Epithelial cell of proximal tubule (primary cell): ENCODE measurements at places on chromosomes 1 and 21. TPM values are rescaled to one million over a fixed set of nuclear protein-coding genes. Genes with fewer than 3 reads are reported as not detected.

DNA sequence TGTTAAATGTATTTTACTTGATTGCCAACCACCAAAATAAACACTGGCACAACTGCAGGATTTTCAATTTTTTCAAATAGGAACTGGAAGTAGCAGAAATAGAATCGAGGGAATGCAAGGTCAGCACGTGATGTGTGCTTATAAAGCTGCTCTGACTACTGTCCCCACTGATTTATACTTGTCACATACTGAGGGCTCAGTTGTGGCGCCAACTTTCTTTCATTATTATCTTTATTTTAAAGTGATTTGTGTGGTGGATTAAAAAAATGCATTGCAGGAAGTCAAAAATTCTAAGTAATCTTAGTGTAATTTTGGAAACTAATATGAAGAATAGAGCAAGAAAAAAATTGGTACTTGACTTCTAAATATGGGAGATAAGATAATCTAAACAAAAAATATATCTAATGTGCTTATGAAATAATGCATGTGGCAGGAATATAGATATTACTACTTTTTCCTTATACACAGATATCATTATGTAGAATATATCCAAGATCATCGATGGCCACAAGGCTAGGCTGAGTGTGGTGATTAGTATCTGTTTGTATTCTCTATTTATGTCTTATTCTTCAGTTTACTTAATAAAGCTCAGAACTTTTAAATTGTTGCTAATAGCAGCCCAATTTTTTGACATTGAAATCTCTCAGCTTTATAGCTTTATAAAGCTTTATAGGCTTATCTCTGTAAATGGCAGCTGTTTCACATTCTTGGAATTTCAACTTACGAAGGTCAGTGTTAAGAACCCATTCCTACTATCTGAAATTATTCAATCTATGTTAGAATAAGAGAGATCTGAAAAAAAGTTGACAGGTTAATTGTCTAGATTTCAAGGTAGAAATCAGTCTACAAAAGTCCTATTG, 404.5 kb upstream of the ADAMTS5 start:
- DNase-seq = no peak

The CCDC30 gene
- total RNA-seq = 0.06 and 0.07 TPM in 2 replicates

DNA sequence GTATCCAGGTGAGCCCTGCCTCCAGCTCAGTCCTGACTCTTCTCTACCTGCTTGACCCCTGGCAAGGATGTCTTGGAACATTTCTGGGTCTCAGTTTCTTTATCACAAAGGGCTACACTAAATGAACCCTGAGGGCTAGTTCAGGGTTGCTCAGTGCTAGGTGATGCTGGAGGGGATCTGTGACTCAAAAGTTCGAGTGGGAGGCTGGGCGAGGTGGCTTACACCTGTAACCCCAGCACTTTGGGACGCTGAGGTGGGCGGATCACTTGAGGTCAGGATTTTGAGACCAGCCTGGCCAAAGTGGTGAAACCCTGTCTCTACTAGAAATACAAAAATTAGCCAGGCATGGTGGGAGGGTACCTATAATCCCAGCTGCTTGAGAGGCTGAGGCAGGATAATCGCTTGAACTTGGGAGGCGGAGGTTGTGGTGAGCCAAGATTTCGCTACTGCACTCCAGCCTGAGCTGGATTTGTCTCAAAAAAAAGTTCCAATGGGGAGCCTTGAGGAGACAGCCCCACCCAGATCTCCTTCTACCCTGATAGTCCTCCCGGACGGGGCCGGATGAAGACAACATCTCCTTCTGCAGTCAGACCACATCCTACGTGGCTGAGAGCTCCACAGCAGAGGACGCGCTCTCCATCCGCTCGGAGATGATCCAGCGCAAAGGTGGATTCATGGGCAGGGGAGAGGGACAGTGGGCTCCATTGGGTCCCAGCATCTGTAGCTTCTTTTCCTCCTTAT, 48.9 kb downstream of the YARS1 start:
- no peak for DNase-seq

GRCh38 chr1:198929111-198929604, 290.3 kb downstream of the PTPRC start:
- no peak for DNase-seq

DNA sequence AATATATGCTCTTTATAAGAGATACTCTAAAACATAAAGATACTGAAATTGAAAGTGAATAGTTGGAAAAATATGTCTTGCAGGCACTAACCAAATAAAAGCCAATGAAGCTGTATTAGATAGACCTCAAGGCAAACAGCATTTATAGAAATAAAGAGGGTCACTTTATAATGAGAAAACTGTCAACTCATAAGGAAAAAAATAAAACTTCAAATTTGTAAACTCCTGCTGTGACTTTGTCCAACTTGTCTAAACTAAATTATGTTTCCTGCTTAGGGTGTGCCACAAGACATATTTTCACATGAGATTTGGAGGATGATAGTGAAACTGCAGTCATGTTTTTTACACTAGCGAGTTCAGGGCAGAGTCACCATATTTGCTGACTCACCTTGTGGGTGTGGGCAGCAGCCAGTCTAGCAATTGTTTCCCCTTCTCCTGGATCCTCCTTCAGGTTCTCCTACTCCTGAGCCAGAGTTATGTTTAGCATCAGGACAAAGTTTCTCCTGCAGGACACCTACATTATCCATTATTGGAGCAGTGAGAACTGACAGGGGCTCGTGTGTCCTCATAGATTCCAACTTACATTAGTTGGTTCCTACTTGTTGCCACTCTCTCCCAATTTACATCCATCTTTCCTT, 43.8 kb downstream of the CD53 start:
- DNase-seq = no peak

DNA sequence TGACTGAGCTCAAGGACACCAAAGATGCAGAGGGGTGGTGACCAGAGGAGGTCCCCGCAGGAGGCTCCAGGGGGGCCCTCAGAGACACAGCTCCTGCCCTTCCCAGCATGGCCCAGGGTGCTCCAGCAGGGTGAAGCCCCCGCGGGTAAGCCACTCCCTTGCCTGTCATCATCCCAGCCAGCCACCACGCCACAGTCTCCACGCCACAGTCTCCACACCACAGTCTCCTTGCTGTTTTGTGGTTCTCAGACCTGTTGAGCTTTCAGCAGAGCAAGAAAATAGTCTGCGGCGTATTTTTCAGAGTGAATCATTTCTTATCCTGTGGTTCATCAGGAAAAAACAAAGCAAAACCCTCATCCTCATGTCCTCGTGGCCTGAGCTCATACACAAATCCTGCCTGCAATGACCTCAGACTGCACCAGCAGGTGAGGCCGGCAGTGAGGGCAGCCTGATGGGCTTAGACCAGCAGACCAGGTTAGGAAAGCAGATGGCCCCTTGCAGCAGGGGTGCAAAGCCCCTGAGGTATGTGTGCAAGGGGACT, 25.7 kb upstream of the ABCG1 start:
- DNase-seq = no peak

The TMEM269 gene
- total RNA-seq = not detected in 2 replicates

DNA sequence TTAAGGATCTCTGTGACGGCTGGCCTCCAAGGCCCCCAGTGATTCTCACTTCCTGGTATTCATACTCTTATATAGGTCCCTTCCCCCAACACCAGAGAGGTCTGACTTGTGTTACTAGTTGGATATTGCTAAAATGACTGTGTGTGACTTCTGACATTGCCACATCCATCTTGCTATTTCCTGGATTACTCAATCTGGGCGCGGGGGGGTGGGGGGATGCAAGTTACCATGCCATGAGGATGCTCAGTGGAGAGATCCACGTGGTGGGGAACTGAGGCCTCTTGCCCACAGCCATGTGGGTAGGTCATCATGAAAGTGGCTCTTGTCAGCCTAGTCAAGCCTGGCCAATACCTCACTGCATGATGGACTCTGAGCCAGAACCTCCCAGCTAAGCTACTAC, 117.0 kb downstream of the UBE2U start:
- DNase-seq = no peak

The ADGRL2 gene
- 21.6 and 22.4 TPM in 2 replicates for total RNA-seq

The RHOU gene
- total RNA-seq = 0.14 and 0.58 TPM in 2 replicates

The CYYR1 gene
- total RNA-seq = 1.3 and 3.7 TPM in 2 replicates

- DNase-seq = no peak
Observed at GRCh38 chr1:58813801-58814200, 30.0 kb upstream of the JUN start.

The GIPC2 gene
- 1.4 and 1.5 TPM in 2 replicates for total RNA-seq

DNA sequence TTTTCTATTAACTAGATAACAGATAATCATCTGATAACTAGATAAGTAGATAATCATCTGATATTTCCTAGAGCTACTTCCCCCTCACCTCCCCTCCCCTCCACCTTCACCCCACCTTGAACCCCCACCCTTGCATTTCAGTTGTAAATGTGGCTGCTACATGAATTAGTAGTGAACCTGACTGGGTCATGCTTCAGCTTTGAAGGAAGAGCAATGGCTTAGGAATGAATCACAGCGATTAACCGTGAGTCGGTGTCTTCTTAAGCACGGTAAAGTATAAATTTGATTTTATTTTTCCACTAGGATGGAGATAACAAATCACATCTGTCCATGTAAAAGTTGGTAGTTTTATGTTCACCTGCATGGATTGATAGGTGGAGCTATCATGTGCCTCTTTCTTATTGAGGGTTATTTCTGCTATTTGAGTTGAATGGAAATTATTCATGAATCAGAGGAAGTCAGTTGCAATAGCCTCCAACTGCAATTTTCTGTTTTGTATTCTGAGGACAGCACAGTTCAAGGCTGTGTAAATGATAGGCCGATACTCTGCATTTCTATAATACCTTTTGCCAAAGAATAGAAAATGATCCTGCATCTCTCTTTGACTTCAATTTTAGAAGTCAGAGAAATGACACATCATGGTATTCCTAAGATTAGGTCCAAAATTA, 235.0 kb downstream of the PTGER3 start:
- DNase-seq = no peak

- no peak for DNase-seq
Observed at GRCh38 chr1:63713627-63714481, 60.0 kb upstream of the ROR1 start.

DNA sequence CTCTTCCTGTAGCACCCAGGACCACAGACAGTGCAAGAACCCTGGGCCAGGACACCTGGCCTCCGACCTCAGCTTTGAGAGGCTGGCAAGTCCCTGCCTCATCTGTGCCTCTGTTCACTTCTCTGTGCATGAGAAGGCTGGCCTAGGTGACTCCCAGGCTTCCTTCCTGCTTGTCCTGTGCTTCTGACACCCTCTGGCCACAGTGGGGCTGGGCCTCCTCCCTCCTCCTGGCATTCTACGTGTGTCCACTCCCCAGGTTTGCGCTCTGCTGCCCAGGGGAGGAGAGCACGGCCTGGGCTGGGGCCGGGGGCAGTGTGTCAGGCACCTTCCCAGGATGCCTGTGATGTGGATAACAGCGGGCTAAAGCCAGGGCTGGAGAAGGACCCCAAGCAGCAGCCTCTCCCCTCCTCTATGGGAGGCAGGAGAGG, 30.3 kb upstream of the PKP1 start:
- no peak for DNase-seq

The KRTAP19-3 gene
- not detected in 2 replicates for total RNA-seq

DNA sequence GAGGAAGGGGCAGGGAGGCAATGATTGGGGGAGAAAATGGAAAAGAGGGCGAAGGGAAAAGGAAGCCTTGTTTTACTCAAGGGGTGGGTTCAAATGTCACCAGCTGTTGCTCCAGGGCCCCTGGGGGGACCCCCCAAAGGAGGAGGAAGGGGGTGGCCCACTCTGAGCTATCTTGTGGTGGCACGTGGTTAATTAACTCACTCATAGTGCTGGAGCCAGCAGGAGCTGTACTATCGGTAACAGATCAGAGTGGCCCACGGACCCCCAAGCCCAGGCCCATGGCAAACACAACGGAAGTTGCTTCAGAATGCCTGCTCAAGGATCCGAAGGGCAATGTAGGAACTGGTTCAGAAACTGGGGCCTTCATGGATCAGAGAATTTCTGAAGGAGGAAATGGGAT, 7.2 kb downstream of the TFF2 start:
- no peak for DNase-seq

The S1PR1 gene
- 0.29 and 1.7 TPM in 2 replicates for total RNA-seq

DNA sequence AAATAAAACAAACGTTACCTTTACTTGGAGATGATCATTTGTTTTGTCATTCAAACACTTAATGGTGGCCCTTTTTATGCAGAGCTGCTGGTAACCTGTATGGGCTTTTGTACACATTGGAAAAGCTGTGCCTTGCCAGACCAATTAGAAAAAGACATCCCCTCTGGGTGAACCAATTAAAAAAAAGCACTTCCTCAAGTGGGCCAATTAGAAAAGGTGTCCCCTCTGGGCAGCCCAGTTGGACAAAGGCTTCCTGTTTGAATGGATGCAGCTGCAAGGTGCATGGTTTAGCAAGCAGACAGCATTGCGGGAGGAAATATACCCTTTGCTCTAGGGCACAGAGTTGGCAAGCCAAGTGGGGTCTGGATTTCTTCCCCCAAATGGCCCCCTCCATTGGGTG, 21.6 kb downstream of the HUNK start:
- no peak for DNase-seq

DNA sequence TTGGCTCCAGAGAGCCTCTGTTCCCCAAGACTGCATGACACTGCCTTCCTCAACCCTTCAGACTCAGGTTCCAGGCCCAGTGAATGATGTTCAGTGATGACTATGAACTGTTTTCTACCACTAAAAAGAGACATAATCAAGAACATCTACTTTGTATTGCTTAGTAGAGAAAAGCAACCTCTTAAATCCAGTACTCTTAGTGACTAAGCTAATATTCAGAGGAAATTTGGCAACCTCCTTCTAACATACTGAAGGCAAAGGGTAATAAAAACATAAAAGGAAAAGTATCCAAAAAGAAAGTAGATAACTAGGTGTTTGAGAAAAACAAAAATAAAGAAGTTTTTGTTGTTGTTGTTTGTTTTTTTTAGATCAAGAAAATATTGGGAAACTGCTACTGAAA, 153.3 kb upstream of the RUNX1 start:
- DNase-seq = no peak

The CNR2 gene
- total RNA-seq = not detected in 2 replicates

The DNAJC6 gene
- 6.9 and 14.3 TPM in 2 replicates for total RNA-seq

DNA sequence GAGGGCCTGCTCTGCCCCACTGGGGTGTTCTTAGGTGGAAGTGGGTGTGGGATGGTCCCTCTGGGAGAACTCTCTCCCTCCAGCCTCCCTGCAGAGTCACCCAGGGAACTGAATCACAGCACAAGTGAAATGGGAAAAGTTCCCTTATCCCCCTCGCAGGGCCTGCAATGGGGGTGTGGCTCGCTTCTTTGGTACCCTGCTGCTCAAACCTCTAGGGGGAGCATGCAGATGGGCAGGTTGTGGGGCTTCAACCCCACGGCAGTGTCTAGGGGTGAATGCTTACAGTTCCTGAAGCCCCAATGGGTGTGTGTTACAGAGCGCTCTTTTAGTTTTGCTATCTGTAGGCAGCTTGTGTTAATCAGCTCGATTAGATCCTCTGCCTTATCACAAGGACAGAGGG, 59.0 kb upstream of the TINAGL1 start:
- no peak for DNase-seq
